GDM1 (cell line): ENCODE measurements at places on chromosomes 3 and 15.

- DNase-seq, result no peak
These were observed 88.8 kb downstream of the GADL1 start for GRCh38 chr3:30805695-30806094.

DNA sequence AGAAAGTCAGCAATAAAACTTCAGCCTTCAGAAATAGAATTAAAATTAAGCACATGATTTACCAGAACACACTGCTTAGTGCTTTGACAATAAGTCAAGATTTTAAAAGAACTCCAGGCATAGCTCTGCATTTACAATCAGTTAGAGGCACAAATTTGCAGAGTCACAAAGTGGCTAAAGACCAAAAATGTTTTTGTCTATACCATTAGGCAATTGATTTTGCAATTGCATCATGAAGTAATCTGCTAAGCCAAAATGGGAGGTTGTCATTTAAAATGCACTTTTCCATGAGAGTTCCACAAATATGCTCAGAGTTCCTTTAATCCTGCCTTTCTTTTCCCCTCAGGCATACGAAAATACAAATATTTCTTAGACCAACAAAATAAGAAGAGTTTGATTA is 10.1 kb upstream of the DCP1A start:
- no peak for DNase-seq

DNA sequence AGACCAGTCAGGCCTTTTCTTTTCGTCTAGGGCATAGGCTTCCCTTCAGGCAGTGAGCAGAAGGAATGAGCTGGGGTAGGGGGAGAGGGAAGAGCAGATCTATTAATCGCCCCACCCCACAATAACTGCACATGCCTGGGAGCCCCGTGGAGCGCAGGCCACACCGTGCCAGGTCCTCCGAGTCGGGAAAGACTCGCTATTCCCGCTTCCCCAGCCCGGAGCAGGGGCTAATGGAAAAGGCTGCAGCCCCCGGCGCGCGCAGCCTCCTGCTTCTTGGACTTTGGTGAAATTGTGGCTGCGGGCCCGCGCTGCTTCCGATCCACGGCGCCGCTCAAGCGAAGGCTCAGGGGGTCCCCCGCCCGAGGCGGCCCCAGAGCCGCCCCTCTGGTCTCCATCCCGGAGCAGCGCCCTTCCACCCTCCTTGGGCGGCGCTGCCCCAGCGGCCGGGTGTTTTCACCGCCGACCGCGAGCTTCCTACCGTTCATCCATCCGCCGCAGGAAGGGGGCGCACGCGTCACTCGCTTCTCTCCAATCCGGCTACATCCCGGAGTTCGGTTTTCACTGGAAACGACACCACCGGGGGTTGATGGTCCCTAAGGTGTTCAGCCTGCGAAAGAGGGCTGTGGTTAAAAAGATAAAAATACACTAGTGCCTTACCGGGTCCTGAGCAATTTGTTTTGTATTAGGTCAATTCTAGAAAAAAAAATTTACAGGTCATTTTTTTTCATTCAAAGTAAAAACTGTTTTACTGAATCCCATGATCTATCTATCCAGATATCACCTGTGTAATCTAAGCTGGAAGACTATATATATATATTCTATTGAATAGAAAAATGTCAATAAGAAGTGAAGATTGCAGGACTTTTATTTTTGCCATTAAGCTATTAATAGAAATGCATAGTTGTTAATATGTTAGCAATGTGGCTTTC is 4.4 kb upstream of the SYNM start:
- DNase-seq, result peak; percentile 44

- no peak for DNase-seq
These were observed 166.4 kb upstream of the KCNMB2 start for GRCh38 chr3:178369811-178370210.

- no peak for DNase-seq
These were observed 25.1 kb downstream of the CD80 start for GRCh38 chr3:119534296-119534695.

- DNase-seq, result no peak
These were observed 4.5 kb upstream of the POPDC2 start for GRCh38 chr3:119664850-119665379.

DNA sequence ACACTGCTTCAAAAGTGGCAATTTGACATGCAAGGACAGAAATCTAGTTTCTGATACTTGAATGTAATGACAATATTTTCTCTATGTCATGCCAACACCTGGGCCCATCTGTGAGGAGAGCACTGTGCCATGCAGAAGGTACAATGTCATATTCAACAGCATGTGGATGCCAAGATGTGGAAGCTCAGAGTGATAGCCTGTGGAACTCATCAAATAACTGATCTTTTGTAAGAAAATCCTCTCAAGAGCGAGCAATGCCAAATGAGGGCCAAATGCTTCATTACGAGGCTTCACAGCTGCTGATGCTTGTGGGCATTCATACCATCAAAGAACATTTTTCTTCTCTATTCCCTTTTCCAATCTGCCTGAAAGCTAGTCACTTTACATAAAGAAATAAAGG is 95.1 kb downstream of the ROBO1 start:
- DNase-seq, result no peak

DNA sequence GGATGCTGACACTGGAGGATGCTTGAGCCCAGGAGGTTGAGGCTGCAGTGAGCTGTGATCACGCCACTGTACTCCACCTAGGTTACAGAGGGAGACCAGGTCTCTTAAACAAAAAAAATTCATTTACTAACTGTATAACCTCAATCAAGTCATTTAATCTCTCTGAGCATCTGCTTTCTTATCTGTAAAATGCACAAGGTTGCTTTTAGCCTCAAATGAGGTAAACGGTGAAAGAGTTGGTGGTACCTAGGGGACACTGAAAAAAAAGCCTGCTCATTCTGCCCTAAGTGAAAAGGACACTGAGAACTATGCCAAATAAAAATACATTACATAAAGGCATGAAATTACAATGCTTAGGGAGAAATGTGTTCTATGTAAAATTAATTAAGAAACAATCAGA is 3.4 kb downstream of the PP2D1 start:
- no peak for DNase-seq

GRCh38 chr3:62233065-62233464 is 140.3 kb downstream of the FEZF2 start:
- no peak for DNase-seq

GRCh38 chr3:72384602-72385001 is 463.6 kb downstream of the SHQ1 start:
- DNase-seq, result no peak

GRCh38 chr3:174094669-174095068 is 697.1 kb downstream of the NLGN1 start:
- no peak for DNase-seq

DNA sequence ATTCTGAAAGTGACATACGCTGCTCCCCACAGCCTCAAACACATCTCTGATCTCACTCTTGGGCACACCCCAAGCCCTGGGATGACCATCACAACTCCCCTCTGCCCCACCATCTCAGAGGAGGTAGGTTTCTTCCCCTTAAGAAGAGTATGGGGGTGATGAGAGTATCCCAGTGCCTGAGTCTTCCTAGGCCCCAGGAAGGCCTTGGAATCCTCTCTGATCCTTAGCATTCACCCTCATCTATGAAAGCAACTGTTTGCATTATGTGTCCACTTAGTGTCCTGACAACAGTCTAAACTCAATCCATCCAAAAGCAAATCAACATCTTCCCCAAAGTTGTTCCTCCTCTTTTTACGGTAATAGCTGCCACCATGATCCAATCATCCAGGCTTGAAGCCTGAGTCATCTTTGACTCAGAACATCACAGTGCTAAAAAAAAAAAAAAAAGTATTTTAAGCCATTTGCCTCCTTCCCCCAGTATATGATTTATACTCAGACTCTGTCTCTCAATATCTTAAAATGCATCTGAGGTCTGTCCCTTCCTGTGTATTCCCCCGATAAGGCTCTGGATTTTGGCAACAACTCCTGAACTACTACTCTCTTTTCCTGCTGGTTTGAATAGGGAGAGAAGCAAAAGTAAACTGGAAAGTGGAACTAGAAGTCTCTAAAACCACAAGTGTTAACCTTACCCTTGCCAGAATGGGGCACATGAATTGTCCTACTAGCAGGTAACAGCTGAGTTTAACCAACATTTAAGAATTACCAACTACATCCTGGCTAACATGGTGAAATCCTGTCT is 22.5 kb downstream of the POPDC2 start:
- DNase-seq, result peak; percentile 66

DNA sequence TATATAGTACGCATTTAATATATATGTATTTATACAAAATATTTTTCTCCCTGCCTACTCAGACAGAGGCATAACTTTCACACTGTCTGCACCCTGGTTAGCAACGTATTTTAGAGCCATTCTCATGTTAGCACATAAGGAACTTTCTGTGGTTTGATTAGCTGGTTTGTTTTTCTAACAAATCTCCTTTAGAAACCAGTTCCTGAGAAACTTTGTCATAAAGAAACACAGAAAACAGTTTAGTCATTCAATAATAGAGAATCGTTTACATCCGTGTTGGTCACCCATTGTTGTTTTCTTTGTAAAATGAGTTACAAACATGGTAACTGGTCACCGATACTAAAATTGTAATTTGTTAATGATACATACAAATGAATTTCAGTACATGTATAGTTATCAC is 5.9 kb upstream of the NGRN start:
- DNase-seq, result no peak

DNA sequence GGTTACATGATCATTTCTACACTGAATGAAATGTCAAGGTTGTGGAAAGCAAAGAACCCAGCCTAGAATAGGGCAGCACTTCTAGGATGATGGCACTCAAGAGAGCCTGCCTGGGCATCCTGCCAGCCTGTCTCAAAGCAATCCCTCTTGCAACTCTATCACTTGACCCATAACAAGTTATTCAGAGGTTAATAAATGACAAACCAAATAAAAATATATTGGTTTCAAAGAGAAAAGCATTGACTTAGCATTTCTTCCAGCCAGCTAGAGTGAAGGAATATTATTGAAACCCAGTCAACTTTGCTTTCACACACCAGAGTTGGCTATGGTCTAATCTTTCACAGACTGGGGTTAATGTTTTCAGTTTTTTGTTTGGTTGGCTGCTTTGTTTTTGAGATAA is 214.6 kb upstream of the UBE2E2 start:
- DNase-seq, result no peak

DNA sequence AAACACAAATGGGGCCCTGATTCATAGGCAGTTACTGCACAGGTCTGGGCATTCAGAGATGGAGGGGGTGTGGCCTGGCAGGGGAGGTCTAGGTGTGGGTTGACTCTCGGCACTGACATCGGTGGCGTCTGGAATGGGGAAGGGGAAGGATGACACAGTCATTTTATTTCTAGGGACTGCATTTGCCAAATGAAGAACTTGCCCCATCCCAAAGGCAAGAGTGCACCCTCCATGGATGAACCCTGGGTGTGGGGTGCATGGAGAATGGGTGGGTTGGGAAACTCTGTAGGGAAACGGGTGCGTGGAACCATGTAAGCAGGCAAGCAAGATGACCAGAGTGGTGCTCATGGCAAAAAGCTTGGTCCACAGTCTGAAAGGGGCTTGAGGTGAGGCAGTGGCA is 24.5 kb downstream of the SLC6A20 start:
- no peak for DNase-seq
